ENCODE measurements at places on chromosomes 12 and 14. TPM values are rescaled to one million over a fixed set of nuclear protein-coding genes. Genes with fewer than 3 reads are reported as not detected.
A peak's percentile ranks its signal among the peaks of the same experiment; 100 is the strongest.

Gene LUM
- total RNA-seq: not detected

Gene PTPN6
- total RNA-seq: 485 TPM

DNA sequence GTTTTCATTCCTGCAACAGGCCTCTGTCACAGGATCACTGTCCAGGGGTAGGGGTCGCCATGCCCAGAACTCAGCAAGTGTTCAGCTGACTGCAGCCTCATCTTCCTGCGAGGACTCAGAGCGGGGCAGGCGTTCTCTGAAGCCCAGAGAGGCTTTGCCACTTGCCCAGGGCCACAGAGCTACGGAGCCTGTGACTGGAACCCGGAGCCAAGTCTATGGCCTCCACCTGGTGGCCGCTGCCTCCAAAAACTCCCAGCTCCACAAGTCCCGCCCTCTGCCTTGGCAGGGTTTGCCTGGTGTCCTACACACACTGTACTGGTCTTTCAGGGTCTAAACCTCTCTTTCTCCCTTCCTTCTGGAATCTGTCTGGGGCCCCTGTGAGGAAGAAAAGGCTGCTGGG lies 8.7 kb upstream of the PPP1R13B start:
- H3K36me3 ChIP-seq: no peaks in the 10 kb centered on the region
- DNase-seq: no peak
- H3K27ac ChIP-seq: no peak overlapping the region
- H3K4me3 ChIP-seq: no peak overlapping the region
- H3K27me3 ChIP-seq: no peaks in the 10 kb centered on the region
- peaks cover 7% of the 10 kb centered on the region for H3K4me1 ChIP-seq

GRCh38 chr14:103868242-103868897 lies 21.0 kb upstream of the PPP1R13B start:
- no peak for DNase-seq
- no peak overlapping the region for H3K4me3 ChIP-seq
- no peak overlapping the region for H3K27ac ChIP-seq
- H3K27me3 ChIP-seq: no peaks in the 10 kb centered on the region
- no peaks in the 10 kb centered on the region for H3K36me3 ChIP-seq

Gene INHBC
- not detected for total RNA-seq

Gene PPM1H
- total RNA-seq: 0.07 TPM

Gene EGLN3
- 3.5 TPM for total RNA-seq

Gene CDCA3
- total RNA-seq: 74.6 TPM

DNA sequence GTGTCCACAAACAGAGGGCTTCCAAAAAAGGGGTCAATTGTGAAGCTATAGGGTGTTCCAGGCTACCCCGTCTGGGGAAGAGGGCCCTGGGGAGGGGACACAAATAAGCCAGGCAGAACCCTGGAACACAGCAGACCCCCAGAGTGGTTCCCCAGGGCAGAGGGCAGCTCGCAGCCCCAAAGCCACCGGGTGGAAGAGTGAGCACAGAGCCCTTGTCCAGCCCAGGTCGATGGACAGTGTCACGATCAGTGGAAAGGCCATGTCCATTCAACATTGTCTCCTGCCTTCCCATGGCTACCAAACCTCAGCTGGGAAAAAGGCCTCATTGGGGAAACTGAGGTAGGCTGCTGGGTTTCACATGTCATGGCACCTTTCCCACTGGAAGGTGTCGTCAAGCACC lies 131.4 kb downstream of the DICER1 start:
- H3K27me3 ChIP-seq: peaks cover 5% of the 10 kb centered on the region
- H3K4me1 ChIP-seq: peaks cover under 1% of the 10 kb centered on the region
- no peak for DNase-seq
- no peak overlapping the region for H3K4me3 ChIP-seq

DNA sequence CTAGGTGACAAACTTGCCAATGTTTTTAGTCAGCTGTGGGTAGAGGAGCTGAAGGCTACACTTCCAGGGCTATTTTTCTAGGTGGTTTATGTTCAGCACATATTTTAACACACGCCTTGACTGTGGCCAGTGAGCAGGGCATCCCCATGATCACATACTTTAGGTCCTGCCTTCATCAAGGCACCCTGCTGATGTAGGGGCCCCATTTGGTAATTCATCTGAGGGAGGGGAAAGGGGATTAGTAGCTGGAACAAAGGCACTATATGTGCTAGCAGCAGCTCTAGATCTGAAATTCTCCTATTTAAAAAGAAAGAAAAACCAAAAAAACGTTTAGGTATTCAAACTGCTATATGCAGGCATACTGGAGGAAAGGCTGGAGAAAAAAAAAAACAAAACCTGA lies 14.5 kb downstream of the EGLN3 start:
- no peak overlapping the region for H3K4me3 ChIP-seq
- no peak for DNase-seq
- H3K4me1 ChIP-seq: no peaks in the 10 kb centered on the region
- H3K27me3 ChIP-seq: no peaks in the 10 kb centered on the region
- no peaks in the 10 kb centered on the region for H3K36me3 ChIP-seq

DNA sequence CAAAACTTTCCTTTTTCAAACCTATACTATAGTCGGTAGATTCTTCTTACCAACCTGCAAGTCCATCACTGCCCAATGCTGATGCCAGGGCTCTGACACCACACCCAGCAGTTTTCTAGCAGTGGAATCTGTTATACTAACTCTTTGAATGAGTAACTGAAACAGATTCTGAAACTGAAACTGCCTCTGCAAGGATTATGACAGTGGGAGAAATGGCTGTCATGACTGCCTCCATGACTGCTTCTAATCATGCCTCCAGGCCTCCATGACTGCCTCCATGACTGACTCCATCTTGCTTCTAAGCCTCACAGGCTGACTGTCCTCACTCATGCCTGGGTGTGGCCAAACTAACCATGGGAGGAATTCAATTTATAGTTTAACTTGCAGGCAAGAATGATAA lies 29.4 kb upstream of the OXA1L start:
- no peaks in the 10 kb centered on the region for H3K36me3 ChIP-seq
- H3K27ac ChIP-seq: peak overlapping the region; percentile 73
- H3K4me3 ChIP-seq: no peak overlapping the region
- H3K27me3 ChIP-seq: peaks cover 4% of the 10 kb centered on the region
- peaks cover 7% of the 10 kb centered on the region for H3K4me1 ChIP-seq

- no peak for DNase-seq
- no peak within 1 kb of the TSS for H3K27ac ChIP-seq
- no peaks in the 10 kb centered on the region for H3K27me3 ChIP-seq
- no peaks in the 10 kb centered on the region for H3K36me3 ChIP-seq
These were observed at the start of gene HAL for GRCh38 chr12:95996034-95996658. Gene HAL (minus strand): TSS chr12:95996344. CDS start chr12:95995910, 434 bp downstream.

- no peaks in the 10 kb centered on the region for H3K36me3 ChIP-seq
- DNase-seq: no peak
- H3K27me3 ChIP-seq: no peaks in the 10 kb centered on the region
- H3K4me3 ChIP-seq: no peak overlapping the region
These were observed 93.9 kb downstream of the DYRK2 start for GRCh38 chr12:67742461-67742860.

Gene BHLHE41
- not detected for total RNA-seq

GRCh38 chr14:64614805-64615391 lies 65.1 kb downstream of the PPP1R36 start:
- no peaks in the 10 kb centered on the region for H3K36me3 ChIP-seq
- no peak overlapping the region for H3K4me3 ChIP-seq
- H3K27ac ChIP-seq: no peak overlapping the region
- no peaks in the 10 kb centered on the region for H3K27me3 ChIP-seq
- no peak for DNase-seq
- H3K4me1 ChIP-seq: peaks cover 4% of the 10 kb centered on the region

Gene GPR68
- 14.0 TPM for total RNA-seq

DNA sequence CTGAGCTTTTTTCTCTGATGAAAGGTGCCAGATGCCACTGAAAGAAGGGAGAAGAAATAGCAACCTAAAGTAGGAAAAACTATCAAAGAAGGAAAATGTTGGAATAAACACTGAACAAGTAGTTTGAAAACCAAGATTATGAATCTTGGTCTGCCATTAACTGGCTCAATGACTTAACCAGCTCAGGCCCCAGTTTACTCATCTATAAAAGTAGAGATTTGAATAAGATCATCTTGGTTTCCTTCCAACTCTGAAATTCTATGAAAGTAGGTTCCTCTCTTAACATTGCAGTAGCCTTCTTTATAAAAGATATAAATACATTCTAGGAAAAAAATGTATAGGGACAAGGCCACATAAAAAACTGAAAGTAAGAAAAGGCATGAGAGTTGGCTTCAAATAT lies 16.1 kb upstream of the CCND2 start:
- H3K36me3 ChIP-seq: peaks cover 3% of the 10 kb centered on the region
- H3K27me3 ChIP-seq: peaks cover 4% of the 10 kb centered on the region
- H3K27ac ChIP-seq: no peak overlapping the region
- peaks cover 17% of the 10 kb centered on the region for H3K4me1 ChIP-seq

Gene LIN7A
- not detected for total RNA-seq

DNA sequence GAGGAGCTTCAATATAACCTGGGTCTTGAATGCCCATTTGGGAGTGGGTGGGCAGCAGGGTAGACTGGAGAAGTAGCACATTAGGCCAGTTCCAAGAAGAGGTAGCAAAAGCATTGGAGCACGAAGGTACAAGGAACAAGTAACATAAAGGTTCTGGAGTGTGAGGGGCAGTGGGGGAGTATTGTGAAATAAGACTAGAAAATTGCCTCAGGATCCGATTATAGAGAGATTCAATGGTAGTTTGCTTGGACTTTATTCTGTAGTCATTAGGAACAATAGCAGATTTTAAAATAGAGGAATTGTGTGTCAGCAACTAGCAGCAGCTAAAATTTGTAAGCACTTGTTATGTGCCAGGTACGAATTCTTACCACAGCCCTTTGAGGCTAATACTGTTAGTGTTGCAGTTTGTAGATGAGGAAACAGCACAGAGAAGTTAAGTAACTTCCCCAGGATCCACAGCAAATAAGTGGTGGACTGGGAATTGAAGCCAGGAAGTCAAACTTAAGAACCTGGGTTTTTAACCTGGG lies 61.8 kb downstream of the PPFIBP1 start:
- no peak overlapping the region for H3K27ac ChIP-seq
- no peaks in the 10 kb centered on the region for H3K27me3 ChIP-seq
- DNase-seq: no peak
- H3K36me3 ChIP-seq: no peaks in the 10 kb centered on the region

GRCh38 chr12:113688313-113688712 lies 216.6 kb upstream of the LHX5 start:
- no peak overlapping the region for H3K27ac ChIP-seq
- no peak overlapping the region for H3K4me3 ChIP-seq
- peaks cover 4% of the 10 kb centered on the region for H3K27me3 ChIP-seq
- no peaks in the 10 kb centered on the region for H3K36me3 ChIP-seq

GRCh38 chr12:27777141-27777540 lies 2.9 kb upstream of the KLHL42 start:
- no peak overlapping the region for H3K4me3 ChIP-seq
- H3K27me3 ChIP-seq: no peaks in the 10 kb centered on the region
- H3K27ac ChIP-seq: no peak overlapping the region
- DNase-seq: no peak
- H3K36me3 ChIP-seq: peaks cover 12% of the 10 kb centered on the region

- H3K4me1 ChIP-seq: no peaks in the 10 kb centered on the region
- H3K36me3 ChIP-seq: no peaks in the 10 kb centered on the region
- H3K27ac ChIP-seq: no peak overlapping the region
- no peaks in the 10 kb centered on the region for H3K27me3 ChIP-seq
These were observed 520.5 kb upstream of the TMPO start for GRCh38 chr12:97994746-97995484.

DNA sequence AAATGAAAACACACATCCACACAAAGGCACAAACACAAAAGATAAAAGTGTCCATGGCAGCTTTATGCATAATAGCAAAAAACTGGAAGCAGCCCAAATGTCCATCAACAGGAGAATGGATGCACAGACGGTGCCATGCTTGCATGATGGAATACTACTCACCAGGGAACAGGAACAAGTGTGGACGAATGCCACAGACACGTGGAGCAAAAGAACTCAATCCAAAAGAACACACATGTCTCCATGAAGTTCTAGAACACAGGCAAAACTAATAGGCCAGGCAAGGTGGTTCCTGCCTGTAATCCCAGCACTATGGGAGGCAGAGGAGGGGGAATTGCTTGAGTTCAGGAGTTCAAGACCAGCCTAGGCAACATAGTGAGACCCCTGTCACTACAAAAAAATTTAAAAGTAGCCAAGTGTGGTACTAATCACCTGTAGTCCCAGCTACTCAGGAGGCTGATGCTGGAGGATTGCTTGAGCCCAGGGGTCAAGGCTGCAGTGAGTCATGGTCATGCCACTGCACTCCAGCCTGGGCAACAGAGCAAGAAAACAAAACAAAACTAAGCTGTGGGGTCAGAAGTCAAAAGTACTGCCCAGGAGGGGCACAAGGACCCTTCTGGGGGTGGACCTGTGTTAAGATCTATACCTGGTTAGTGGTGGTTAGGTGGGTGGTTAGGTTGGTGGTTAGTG lies 7.3 kb upstream of the TMEM119 start:
- H3K27ac ChIP-seq: peak overlapping the region; percentile 52
- H3K27me3 ChIP-seq: peaks cover 1% of the 10 kb centered on the region
- DNase-seq: no peak
- H3K36me3 ChIP-seq: peaks cover 2% of the 10 kb centered on the region
- H3K4me3 ChIP-seq: peak overlapping the region; percentile 45

Gene AGAP2
- total RNA-seq: 22.4 TPM

Gene KRT75
- total RNA-seq: not detected

DNA sequence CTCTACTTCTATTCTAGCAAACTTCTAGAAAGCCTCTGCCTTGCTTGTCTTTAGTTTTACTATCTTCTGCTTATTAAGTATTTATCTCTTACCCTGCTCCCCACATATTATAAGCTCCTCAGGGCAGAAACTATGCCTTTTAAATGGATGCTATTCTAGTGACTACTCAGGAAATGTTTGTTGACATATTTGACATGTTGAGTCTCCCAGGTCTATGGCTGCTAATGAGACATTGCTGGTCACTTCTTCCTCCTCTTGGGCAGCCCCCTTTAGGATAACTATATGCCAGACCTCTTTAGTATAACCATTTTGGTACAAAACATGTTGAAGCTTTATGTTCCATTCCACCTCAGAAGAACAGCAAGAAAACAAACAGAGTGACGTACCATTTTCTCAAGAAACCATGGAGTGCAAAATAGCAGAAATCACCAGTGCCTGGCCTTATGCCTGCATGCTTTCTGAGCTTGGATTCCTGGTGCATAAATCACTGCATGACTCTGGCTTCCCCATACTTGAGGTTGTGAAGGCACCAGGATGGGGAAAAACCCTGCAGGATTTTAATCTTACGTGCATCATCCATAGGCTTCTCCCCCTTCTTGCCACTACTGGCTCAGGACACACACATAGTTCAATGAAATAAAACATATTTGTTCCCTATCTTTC lies 202.6 kb downstream of the TMX1 start:
- no peak for DNase-seq
- H3K4me1 ChIP-seq: no peaks in the 10 kb centered on the region
- H3K36me3 ChIP-seq: no peaks in the 10 kb centered on the region
- H3K4me3 ChIP-seq: no peak overlapping the region

- DNase-seq: no peak
- no peaks in the 10 kb centered on the region for H3K4me1 ChIP-seq
- no peak overlapping the region for H3K27ac ChIP-seq
- no peaks in the 10 kb centered on the region for H3K27me3 ChIP-seq
- no peak overlapping the region for H3K4me3 ChIP-seq
- H3K36me3 ChIP-seq: no peaks in the 10 kb centered on the region
These were observed 71.1 kb upstream of the SOX5 start for GRCh38 chr12:24020397-24021163.

All from activated CD8-positive, alpha-beta T cell treated with anti-CD3 and anti-CD28 coated beads for 36 hours (primary cell).